ENCODE measurements at places on chromosomes 12 and 14.

- DNase-seq, result no peak
Observed at GRCh38 chr14:23483236-23483854, 13.8 kb downstream of the NGDN start.

DNA sequence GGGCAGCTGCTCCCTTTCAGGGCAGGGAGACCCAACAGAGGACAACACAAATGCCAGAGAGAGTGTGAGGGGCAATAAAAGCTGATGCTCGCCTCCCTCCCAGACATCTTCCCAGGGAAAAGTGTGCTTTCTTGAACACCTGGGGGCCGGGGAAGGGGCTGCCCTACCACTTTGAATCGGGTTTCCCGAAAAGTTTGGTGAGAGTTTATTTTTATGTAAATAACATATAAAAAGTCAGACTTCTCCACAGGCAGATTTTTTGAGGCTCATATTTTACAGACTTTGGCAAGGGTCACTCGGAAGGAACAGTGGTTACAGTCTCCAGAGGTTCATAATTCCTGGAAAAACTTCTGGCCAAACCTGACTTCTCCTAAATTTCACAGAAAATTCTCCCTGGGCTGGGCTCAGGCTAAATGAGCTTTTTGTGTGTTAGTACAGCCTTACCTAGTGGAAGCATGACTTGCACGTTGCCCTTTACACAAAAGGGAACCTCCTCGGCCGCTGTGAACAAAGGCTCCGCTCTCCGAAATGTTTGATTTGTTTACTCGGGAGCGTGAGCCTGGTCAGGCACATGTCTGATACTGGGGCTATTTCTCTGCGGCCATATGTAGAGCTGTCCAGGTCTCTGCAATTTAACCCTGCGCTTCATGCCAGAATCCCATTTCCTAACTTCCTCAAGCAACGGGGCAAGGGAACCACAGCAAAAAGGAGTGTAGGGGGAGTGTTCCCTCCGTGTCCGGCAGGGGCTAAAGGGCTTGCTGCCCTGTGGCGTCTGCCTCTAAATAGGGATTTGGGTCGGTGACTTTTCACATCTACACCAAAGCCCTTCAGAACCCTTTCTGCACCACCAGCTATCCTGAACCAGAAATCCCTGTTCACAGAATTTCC is 3.4 kb downstream of the RTL1 start:
- peak; percentile 24 for DNase-seq

DNA sequence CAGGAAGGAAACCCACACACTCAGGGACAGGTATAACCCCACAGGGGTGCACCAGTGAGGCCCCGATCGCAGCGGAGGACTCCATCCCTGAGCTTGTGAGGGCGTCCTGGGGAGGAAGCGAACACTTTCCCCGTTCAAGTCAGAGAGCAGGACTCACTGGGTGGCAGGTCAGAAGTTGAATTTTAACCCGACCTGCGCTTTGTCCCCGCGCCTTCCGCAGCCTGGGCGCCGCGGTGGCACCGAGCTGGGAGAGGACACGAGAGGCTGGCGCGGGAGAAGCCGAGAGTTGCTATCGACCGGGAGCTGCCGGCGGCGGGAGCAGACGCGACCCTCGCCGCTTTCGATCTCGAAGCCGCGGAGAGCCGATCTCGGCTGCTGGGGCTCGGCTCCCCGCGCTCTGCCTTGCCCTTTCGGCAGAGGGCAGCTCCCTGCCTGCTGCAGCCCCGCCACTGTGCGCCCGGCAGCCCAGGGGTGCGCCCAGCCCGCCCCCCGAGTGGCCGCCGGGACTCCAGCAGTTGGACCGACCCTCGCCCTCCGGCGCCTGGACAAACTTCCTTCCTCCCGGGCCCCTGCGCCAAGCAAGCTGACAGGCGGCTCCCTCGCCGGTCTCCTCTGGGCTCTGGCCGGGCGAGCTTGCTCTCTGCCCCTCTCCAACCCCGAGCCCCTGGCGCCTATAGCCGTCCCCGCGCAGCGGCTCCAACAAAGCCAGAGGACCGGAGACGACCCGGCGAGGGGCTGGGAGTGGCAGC is 918 bp downstream of the LIN7A start:
- DNase-seq, result peak; percentile 31

- no peak for DNase-seq
Observed at GRCh38 chr14:33720284-33720787, 230.5 kb downstream of the EGLN3 start.

DNA sequence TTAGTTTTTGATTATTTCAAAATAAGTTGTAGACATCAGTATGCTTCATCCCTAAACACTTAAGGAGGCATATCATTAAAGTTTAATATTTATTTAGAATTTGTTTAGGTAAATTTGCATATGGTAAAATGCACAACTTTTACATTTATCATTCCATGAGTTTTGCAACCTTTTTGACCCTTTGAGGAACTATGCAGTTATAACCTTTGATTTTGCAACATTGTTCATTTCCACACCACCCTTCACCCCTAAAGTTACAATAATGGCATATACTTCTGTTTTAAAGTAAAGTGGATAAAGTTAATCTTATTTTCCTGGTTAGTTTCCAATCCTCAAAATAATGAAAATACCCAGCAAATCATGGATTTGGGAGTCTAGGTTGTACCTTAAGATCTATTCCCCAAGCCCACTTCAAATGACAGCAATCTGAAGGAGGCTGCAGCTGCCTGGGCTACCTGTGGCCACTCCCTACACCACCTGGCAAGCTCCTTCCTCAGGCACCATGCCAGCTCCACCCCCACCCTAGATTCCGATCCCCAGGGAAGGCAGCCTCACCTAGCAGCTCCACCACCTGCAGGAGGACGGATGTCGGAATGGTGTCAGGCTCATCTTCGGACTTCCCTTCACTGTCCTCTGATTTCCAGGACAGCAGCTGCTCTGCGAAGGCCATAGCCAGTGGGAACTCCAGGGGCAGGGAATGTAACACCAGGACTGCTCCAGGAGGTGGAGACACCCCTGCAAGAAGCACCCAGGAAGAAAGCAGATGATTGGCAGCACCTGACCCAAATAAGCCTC is 65.1 kb downstream of the TRAFD1 start:
- peak; percentile 32 for DNase-seq

DNA sequence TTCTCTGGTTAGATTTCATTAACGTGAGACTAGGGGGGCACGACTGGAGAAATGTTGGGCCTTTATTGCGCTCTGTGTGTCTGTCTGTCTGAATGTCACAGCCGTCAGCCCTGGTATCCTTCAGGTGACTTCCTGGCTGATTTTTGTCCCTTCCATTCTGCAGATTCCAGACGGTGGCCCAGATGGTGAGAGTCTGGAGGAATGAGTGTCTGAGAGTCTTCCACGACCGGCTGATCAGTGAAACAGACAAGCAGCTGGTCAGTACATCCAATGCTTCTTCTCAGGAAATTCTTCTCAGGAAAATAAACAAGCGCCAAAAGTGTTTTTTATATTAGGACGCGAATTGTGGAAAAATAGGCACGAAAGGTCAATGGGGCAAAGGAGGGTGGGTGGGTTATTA is 93.5 kb downstream of the CCDC92 start:
- DNase-seq, result no peak

- no peak for DNase-seq
Observed at GRCh38 chr14:27721760-27722159, 1044.8 kb upstream of the FOXG1 start.

GRCh38 chr14:69876221-69876847 is 2.9 kb upstream of the SMOC1 start:
- no peak for DNase-seq

- no peak for DNase-seq
Observed at GRCh38 chr12:107492393-107493134, 193.0 kb upstream of the PWP1 start.

- no peak for DNase-seq
Observed at GRCh38 chr14:99716091-99716849, 32.2 kb downstream of the CYP46A1 start.

DNA sequence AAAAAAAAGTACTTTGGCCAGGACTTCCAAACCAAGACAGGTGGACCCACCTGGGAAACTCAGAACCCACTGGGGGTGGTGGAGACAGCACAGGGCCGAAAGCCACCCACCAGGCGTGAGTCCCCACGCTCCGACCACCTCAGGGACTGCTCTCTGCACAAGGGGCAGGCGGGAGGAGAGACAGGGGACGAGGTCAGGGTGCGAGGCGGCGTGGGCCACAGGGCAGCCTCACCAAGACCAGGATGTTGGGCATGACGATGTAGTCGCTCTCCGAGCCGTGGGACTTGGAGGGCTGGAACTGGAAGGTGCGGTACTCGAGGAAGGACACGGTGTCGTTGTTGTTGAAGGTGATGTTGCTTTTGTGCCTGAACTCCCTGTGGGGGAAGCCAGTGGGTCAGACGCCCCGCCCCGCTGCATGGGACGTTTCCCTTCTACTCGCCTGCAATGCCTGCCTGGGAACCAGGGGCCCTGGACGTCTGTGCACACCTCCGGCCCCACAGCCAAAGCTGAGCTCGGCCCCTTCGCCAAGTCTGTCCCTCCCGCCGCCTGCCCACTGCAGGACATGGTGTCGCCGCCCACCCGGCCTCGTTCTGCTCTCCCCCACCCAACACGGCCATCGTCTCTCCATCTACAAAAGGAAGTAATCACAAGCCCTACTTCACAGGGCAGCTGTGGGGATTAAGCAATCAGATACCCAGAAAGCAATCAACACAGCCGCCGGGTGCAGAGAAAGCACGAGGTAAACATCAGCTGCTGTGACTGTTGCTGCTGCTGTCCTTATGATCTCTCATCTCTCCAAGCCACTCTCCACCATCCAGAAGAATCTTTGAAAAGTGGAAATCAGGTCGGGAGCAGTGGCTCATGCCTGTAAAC is 48.7 kb downstream of the SCARB1 start:
- DNase-seq, result no peak

GRCh38 chr12:105156260-105156659 is 48.7 kb downstream of the WASHC4 start:
- DNase-seq, result no peak

- no peak for DNase-seq
Observed at GRCh38 chr14:33279865-33280264, 341.2 kb downstream of the NPAS3 start.

DNA sequence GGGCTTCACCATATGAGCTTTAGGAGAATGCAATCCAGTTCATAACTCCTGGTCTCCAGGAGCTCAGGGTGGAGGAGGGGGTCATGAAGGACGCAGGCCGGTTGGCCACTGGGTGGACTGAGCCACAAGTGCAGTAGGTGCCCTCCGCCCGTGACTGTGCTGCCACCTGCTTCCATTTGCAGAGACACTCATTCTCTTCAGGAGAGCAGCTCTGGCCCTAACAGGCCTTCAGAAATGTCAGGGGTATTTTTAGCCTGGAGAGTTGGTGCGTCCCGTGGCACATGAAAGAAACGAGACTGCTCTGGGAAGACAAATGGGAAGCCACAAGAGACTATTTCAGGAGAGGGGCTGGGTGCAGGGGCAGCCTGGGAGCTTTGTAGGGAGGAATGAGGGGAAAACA is 74.6 kb upstream of the MYL2 start:
- DNase-seq, result no peak

DNA sequence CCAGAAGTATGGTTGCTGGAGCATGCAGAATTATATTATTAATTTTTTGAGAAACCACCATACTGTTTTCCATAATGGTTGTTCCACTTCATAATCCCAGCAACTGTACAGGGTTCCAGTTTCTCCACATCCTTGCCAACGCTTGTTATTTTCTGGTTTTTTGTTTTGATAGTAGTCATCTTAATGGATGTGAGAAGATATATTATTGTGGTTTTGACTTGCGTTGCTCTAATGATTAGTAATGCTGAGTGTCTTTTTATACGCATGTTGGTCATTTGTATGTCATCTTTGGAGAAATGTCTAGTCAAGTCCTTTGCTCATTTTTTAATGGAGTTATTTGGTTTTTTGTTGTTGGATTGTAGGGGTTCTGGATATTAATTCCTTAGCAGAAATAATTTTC is 58.1 kb downstream of the DAAM1 start:
- no peak for DNase-seq

GRCh38 chr12:54341378-54342300 is 16.7 kb downstream of the COPZ1 start:
- DNase-seq, result no peak

- DNase-seq, result no peak
Observed at GRCh38 chr14:67987606-67988005, 168.0 kb downstream of the RAD51B start.

DNA sequence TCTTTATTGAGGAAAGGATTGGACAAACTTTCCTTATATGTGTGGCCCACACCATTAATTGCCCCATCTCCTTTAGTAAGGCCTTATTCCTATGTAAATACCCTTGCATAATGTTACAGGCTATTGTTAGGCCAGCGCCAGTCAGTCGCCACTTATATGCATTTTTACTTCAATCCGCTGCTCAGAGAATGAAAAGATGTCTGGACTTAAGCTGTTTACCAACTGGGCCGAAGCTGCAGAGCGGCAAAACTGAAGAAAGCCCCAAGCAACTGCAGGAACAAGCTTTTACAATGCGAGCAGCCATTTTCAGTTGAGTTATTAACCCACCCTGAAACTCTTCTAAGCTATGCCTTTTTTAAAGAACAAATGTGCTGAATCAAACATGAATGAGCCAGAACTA is 92.1 kb upstream of the OTX2 start:
- no peak for DNase-seq

- DNase-seq, result no peak
Observed at GRCh38 chr14:66121859-66122258, 364.3 kb upstream of the CCDC196 start.

GRCh38 chr14:60003991-60004390 is 84.0 kb downstream of the LRRC9 start:
- DNase-seq, result no peak

GRCh38 chr12:60078026-60078425 is 482.2 kb downstream of the SLC16A7 start:
- no peak for DNase-seq

DNA sequence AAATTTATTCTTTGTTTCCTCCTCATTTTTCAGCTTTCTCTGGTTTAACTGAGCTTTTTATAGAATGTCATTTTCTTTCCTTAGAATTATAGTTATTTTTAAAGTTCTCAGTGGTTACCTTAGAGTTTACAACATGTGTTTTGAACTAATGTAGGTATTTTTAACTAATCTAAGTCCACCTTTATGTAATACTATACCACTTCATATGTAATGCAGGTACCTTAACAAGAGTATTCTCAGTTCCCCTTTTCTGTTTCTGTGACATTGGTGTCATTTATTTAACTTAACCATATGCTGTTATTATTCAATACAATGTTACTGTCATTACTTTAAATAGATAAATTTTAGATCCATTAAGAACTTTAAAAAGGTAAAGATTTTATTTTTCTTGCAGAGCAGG is 30.3 kb upstream of the KCNC2 start:
- no peak for DNase-seq

DNA sequence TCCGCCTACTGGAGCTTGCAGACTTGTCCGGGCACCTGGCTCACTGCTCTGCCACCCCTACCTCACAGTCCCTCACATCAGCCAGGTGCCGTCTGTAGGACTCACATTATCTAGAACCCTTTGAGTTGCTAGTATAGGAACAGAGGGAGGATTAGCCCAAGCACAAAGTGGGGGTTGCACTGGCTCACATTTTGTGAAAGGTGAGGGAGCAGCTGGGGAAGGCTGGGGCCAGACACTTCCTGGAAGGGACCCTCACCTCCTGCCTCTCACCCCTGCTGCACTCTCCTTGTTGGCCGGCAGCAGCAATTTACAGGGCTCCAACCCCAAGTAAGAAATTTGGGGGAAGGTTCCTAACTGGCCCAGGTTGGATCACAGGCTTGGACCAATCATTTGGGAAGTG is 1031.6 kb downstream of the BCL11B start:
- DNase-seq, result no peak

- DNase-seq, result no peak
Observed at GRCh38 chr12:68304626-68305025, 27.5 kb downstream of the MDM1 start.
